ENCODE measurements at places on chromosomes 4 and X.

DNA sequence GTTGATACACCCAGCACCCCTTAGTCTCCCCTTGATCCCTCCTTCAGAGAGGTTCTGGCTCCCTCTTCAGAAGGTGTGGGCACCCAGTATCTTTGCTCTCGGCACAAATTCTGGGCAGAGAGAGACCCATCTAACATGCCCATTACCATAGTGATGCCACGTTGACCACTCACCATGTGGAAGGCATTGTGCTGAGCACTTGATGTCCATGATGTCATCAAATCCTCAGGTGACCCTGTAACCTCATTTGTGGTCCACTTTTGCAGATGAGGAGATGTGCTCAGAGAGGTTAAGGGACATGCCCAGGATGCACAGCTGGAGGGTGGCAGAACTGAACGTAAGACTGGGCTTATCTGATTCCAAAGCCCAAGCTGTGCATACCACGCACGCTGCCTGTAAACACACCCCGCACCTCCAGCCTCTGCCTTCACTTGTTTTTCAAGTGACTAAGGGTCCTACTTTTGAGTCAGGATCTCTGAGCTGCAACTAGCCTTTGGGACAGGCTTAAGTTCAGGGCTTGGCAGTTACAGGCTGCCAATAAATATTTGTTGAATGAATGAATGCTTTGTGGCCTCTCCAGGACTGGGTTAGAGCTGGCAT, 55.2 kb downstream of the HTRA3 start:
- DNase-seq, result no peak

GRCh38 chr4:10492464-10492863, 35.2 kb upstream of the ZNF518B start:
- no peak for DNase-seq

- no peak for DNase-seq
Measured at GRCh38 chrX:44303119-44303518, 40.4 kb downstream of the EFHC2 start.

GRCh38 chr4:25908491-25908901, 5.5 kb upstream of the SMIM20 start:
- no peak for DNase-seq

DNA sequence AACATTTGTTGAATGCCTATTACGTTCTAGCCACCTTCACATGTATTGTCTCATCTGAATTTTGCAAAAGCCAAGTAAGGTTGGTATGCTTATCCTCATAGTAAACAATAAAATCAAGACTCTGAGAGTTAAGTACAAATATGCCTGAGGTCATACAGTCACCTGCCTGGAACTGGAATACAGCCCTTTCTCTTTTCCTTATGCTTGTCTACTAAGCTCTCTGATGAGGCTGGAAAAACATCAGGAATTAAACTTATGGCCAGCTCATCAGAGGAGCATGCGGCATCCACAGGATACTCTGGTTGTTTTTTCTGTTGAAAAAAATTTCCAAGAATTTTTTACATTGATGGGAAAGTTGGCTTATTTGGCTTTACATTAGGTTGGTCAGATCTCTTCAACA, 35.5 kb downstream of the NCAPG start:
- no peak for DNase-seq

- no peak for DNase-seq
Measured at GRCh38 chr4:108135549-108136209, 33.1 kb downstream of the LEF1 start.

DNA sequence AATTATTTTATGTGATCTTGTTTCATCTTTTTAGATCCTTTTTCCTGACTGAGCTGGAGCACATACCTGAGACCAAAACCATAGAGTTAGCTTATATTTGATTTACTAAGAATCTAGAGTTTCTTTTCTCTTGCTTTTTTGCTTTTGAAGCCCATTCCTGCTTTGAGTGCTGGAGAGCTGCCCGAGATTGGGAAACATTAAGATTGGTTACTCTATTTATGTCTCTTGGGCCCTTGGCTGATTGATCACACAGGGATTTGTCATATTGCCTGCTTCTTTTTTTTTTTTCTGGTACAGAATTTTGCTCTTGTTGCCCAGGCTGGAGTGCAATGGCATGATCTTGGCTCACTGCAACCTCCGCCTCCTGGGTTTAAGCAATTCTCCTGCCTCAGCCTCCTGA, 73.9 kb downstream of the REPS2 start:
- no peak for DNase-seq

- DNase-seq, result no peak
Measured at GRCh38 chrX:23822397-23822796, 39.4 kb downstream of the SAT1 start.
